Upper lobe of left lung (tissue), 6 donors: ENCODE measurements at places on chromosomes 1 and 21.

DNA sequence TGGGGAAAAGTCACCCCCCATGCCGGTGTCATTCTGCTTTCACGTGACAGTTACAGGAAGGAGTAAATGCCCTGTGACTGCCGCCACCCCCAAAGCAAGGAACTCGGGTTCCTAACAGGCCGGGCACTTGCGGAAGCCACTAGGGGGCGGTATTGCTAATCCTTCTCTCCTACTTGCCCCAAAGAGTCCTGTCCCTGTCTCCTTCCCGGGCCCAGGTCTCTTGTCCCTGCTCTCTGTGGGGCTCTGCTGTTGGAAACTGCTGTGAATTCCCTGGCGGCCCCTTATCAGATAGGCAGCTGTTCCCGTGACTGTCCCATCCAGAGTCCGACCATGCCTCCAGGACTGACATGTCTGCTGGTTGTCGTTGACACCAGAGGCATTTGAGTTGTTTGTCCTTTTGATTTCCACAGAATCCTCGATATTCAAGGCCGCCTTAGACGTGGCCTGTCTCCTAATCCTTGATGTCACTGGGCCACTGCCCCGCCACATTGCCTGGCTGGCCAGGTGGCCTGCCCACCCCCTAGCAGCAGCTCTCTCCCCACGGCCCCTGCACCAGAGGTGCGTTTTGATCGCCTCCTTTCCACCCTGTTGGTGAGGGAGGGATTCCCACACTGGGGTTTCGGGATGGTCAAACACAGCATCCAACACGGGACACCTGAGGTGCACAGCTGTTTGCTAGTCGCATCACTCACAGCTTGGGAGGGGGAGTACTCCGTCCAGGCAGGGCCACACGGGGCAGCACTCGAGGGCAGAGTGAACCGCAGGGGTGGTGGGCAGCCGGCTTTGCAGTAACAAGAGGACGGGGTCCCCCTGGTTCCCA is 37.3 kb downstream of the CHAF1B start:
- DNase-seq: no peak

GRCh38 chr1:214476986-214477870 is 74.2 kb downstream of the PTPN14 start:
- no peak for DNase-seq

DNA sequence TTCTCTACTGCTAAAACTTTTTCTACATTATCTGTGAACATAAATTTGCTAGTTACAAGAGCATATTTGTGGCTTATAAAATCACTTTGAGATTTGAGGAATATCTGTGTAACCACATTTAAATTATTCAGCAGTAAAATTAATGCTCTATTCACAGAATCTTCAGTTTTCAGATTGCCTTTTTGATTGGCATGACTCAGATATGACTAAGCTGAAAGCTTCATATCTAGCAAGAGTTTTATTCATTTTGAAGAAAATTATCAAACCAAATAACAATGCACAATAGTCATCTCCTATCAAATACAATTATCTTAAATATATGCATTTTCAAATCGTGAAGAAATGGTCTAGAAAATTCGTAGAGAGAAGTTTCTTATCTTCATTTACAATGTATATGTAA is 1498.2 kb upstream of the B3GALT2 start:
- DNase-seq: no peak

GRCh38 chr1:203906932-203907331 is 45.5 kb downstream of the SNRPE start:
- DNase-seq: no peak

DNA sequence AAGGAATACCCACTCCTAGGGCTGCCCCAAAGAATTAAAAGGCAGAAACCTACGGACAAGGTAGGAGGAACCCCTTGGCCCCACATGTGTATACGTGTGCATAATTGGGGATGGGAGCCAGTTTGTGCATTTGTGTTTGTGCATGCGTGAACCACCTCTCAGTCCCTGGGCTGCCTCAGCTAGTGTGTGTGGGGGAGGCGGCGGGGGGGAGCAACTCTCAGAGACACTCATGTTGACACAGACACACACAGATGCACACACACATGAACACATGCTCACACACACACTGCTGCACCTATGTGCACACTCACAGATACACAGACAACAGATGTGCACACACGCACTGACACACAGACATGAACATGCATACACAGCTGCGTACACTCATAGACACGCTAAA is 5.1 kb downstream of the LDLRAD1 start:
- no peak for DNase-seq

- no peak for DNase-seq
Measured at GRCh38 chr1:63173161-63173560, 149.2 kb upstream of the FOXD3 start.

GRCh38 chr1:112146201-112146715 is 156.8 kb upstream of the KCND3 start:
- no peak for DNase-seq

GRCh38 chr1:114259511-114260160 is 106.0 kb upstream of the SYT6 start:
- no peak for DNase-seq

DNA sequence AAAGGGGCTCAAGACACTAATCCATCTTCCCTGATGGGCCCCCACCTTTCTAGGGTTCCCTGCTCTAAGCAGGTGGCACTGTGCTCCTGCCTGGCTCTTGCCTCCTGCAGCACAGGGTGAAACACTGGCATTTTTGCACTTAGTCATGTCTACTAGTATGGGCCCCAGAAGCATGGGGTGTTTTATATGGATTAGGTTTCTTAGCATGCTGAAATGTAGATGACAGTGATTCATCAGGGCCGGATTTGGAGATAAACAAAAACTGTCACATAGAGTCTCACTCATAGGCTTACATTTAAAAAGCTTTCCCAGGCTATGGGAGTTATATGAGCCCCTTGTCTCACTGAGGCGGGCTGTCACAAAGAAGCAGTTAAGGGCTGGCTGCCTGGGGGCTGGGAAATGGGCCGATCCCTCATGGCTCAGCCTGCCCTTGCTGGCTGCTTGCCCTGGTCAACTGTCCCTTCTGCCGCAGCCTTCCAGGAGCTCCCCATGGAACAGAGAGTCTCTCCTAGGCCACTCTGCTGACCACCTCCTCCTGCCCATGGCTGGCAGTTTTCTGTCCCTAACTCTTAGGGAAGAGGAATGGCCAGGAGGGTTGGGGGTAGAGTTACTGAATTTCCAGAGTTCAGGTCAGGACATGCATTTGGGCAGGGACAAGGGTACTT is 6.5 kb downstream of the GALNT2 start:
- no peak for DNase-seq

DNA sequence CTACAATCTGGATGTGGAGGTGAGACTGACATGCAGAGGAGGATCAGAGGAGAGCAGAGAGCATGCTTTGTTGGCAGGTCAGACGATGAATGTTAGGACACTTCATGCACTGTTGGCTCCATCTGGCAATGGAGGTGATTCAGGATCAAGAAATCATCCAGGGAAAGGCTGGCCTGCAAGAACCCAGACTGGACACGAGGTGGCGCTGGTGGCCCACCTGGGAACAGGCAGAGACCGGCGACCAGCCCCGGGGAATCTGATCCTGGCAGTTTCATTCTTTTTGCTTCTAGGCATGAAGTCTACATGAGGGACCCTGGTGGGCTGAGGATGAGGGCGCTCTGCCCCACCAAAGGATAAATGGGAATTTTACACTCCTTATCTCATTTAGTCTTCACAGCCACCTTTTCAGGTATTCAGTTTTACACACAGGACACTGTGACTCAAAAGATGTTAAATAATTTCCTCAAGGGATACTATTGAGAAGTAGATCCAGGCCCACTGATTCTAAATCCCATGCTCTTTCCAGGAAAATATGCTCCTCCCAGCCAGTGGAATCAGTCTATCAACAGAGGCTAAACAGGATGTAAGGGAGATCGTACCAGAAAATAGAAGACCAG is 26.2 kb upstream of the SCMH1 start:
- peak; percentile 85 for DNase-seq

- DNase-seq: no peak
Measured at GRCh38 chr1:32652244-32652962, 1.4 kb downstream of the RBBP4 start.
